ENCODE measurements at places on chromosomes 3 and 15.
A peak's percentile ranks its signal among the peaks of the same experiment; 100 is the strongest.

GRCh38 chr3:177898185-177898584, 638.1 kb upstream of the KCNMB2 start:
- DNase-seq: no peak

DNA sequence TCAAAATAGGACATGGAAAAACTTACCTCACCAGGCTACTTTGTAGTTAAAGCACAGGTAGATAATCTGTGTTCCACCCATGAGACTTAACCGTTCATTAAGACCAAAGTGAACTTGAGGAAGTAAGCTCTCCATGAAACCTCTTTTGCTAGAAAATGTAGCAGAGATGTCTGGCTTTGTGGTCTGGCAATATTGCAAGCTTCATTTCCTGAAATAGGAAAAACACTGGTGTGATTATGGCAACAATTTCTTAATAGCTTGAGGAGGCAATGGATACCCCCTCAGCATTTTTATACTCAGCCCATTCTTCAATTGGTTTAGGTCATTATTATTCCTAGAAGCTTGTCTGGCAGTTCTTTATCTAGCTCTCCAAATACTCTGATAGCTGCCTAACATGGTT, 957.3 kb downstream of the IGSF11 start:
- no peak for DNase-seq

GRCh38 chr3:143036557-143036956, 35.2 kb downstream of the U2SURP start:
- no peak for DNase-seq

DNA sequence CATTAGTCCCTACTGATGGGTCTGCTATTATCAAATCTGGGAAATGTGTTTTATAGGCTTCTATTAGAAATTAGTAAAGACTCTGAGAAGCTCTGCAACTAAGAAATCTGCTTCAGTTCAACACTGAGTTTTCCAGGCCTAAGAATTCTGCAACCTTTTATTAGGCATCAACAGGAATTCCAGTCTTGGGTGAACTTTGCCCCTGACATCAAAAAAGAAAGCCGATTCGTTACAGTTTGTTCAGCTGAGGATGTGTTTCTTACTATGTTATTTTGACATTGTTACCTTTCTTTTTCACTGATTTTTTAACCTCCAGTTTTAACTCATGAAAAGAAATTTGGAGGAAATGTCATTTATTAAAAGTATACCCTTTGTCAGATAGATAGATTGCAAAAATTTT, 131.5 kb upstream of the KCNH8 start:
- no peak for DNase-seq

DNA sequence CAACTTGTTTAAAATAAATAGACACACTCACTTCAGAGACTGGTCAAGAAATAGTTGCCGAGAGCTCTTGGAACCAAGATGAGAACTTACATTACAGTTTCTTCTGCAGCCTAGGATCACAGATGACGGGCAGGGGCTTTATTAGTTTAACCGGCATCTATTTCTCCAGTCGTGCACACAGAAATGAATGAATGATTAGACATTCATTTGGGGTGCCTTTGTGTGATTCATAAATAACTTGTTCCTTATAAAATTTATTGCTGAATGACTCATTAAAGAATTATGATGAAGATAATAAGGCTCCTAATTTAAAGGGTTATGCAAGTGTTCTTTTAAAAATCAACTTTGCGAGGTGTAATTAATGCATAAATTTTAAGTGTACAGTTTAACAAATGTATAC, 20.8 kb downstream of the NFKBIZ start:
- DNase-seq: no peak

- DNase-seq: no peak
Observed at GRCh38 chr3:143120716-143121240, 1.2 kb downstream of the CHST2 start.

GRCh38 chr3:187985647-187986046, 168.3 kb upstream of the LPP start:
- DNase-seq: no peak

DNA sequence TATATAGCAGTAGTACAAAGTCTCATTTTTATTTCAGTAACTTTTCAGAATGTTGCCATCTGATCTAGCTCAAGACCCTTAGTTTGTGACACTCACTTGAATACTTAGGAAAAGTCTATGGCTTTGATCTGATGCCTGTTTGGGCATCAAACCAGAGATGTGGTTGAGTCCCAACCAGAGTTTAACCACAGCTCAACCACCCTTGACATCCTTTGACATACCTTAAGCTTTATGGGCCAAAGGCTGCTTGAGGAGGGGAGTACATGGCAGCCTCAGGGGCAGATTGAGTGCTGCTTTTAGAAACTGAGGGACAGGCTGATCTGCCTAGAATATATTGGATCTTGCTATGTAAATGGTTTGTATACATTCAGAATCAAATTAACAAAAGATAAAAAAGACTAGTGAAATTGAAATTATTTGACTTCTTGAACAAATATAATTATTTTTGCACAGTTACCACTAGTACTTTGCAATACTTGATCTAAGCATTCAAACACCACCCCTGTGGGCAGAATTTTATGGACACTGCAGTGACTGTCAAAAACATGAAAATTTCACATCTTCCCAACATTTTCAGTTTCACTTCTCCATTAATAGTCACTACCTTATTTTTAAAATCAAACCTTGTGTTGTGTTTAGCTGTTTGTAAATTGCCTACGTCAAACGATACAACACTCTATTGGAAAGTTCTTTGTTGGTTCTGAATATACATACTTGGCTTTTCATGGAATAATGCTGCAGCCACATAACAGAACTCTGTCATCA, 199.8 kb downstream of the UBE2E2 start:
- DNase-seq: no peak

- no peak for DNase-seq
Observed at GRCh38 chr3:151933234-151933853, 59.9 kb downstream of the SUCNR1 start.

GRCh38 chr3:157029365-157029790, 130.6 kb downstream of the CCNL1 start:
- DNase-seq: no peak

DNA sequence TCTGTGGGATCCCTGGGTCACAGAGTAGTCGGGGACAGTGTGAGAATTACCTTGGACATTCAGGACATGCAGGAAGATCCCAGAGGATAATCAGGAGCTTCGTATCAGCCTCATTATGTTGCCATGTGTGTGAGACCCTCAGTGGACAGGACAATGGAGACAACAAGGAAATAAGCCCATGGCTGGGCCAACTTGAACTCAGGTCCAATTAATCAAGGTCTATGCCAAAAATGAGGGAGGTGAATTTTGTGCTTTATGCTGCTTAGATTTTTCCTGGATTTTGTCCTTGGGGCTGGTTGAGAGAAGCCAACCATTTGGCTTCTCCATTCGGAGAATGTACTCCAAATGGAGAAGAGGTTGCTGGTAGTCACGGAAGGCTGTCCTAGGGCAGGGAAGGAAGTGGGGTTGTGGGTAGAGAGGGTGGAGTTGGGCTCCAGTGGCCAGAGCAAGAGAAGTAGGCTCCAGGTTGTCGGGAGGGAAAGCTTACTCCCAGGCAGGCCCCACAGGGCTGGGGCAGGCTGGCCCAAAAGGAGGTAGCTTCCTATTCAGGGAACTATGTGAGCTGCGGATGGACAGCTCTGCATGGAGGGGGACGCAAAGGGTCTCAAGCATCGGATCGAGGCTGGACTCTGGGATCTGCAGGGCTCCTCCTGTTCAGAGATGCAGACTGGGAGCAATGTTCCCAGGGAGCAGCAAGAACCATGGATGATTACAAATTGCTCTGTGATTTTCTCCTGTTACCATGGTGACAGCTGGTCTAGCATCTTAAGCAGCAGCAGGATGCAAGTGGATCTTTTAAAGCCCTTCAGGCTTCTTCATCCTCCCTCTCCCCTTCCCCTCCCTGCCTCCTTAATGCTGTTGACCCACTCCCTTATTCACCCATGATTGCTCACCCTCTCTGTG, 91.1 kb downstream of the WNT7A start:
- peak; percentile 15 for DNase-seq

- DNase-seq: no peak
Observed at GRCh38 chr15:50262533-50262932, 3.0 kb downstream of the HDC start.

DNA sequence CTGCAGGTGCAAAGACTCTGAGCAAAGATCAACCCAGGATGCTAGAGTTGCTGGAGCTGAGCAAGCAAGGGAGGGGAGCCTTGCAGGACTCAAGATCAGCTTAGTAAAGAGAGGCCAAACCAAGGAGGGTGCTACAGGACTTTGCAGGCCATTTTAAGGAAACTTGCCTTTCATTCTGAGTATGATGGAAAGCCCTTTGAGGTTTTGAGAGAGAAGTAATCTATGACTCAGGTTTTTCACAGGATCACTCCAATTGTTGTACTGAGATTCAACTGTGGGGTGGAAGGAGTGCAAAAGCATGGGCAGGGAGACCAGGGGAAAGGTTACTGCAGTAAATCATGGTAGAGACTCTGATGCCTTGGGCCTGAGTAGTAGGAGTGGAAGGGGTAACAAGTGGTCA, 260.4 kb upstream of the GPR149 start:
- DNase-seq: no peak

DNA sequence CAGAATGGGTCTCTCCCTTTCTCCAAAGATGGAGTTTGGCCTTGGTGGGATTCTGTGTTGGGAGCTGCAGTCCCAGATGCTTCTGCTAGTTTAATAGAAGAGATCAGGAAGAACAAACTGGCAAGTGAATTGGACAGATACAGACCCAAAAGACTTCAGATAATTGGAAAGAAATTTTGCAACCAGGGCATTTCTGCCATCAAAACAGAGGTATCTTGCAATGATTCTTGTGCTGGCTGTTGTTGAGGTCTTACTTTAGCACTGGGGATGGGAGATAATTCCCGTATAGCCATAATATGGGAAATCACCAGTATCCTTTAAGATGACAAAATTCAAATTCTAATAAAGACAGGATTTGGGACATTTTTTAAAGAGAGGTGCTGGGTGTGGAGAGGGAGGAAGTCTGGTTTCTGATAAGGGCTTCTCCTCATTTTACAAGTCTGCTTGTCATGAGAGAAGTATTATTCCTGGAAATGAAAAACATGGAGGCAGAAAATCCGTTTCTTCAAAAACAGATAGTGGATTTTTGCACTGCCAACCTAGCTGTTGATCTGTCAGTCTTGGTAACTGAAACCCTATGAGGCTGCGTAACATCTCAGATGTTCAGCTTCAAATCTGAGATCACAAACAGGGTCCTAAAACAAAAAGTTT, 40.1 kb downstream of the FNDC3B start:
- no peak for DNase-seq

DNA sequence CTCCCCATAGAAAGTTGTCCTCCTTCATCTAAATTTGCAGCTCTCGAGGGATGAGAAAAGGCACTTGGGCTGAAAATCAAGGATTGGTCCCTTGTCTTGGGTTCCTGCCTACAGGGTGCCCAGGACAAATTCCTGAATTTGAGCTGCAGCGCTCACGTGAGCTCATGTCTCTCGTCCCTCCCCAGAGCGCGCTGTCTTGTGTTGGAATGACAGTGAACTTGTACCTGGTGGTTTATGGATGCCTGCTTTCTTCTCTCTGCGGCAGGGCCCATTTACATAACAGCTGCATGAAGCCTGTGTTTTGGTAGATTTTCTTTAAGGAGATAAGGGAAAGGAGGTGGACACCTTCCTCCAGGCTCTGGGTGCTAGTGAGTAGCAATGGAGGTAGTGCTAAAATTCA, 4.3 kb downstream of the RYR3 start:
- no peak for DNase-seq

DNA sequence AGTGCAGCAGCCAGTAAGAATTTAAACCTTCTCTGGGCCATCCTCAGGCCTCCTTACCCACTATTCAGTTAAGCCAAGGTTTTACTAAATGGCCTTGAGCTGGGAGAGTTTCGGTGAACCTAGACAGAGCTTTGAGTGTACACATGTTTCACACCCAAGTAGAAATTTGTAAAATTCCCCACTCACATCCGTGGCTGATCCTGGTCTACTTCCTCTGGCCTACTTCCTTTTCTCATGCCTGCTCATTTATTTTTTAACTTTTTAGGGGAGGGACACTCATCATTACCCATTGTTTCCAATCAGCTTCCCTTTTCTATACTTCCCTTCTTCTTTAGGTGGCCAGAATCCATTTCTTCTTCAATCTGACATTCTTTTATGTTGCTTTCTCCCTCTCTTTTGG, 7.6 kb downstream of the CX3CR1 start:
- DNase-seq: no peak

- no peak for DNase-seq
Observed at GRCh38 chr15:64698823-64699222, 76.6 kb downstream of the RBPMS2 start.

- no peak for DNase-seq
Observed at GRCh38 chr3:177753451-177754155, 556.3 kb upstream of the TBL1XR1 start.

DNA sequence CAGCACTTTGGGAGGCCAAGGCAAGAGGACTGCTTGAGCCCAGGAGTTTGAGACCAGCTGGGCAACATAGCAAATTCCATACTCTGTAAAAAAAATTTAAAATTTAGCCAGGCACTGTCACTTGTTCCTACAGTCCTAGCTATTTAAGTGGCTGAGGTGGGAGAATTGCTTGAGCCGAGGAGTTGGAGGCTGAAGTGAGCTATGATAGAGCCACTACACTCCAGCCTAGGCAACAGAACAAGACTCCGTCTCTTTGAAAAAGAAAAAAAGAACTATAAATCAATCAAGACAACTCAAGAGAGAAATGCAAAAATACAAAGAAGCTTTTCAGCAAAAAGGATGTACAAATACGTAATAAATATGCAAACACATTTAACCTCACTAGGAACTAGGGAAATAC, 78.8 kb downstream of the TJP1 start:
- no peak for DNase-seq

DNA sequence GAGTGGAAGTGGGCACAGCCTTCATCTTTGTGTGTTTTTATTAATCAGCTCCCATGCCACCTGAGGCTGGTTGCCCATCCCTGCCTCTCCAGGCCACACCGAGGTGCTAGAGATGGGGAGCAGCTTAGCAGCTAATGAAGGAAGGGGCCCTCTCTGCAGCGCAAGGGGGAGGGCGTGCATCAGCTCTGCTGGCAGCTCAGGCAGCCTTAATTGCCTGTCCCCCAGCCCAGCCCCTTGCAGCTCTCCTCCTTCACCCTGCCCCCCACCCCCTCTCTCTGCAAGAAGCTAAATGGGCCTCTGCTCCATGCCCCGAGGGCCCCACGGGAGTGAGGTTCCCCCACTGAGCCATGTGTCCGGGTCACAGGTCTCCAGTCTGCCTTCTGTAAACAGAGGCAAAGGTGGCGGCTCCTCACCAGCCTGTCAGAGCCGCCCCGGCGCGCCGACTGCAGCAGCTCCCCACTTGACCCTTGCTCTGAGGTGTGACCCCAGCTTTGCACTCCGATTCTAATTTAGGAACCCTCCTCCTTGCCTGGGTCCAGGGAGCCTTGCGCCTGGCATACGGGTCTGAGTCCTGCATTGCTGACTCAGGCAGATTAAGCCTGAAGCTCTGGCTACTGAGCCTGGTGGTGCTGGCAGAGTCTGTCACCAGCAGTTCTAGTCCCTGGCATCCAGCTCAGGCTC, 27.9 kb upstream of the NTRK3 start:
- DNase-seq: no peak

- no peak for DNase-seq
Observed at GRCh38 chr3:44109771-44110361, 131.8 kb upstream of the TOPAZ1 start.

- no peak for DNase-seq
Observed at GRCh38 chr3:139444446-139444845, 31.9 kb downstream of the RBP2 start.

Measured in putamen (tissue), 1 donor.